ENCODE measurements at places on chromosomes 1 and 21.

- no peak for DNase-seq
Observed at GRCh38 chr1:54519709-54520108, 28.3 kb upstream of the ACOT11 start.

DNA sequence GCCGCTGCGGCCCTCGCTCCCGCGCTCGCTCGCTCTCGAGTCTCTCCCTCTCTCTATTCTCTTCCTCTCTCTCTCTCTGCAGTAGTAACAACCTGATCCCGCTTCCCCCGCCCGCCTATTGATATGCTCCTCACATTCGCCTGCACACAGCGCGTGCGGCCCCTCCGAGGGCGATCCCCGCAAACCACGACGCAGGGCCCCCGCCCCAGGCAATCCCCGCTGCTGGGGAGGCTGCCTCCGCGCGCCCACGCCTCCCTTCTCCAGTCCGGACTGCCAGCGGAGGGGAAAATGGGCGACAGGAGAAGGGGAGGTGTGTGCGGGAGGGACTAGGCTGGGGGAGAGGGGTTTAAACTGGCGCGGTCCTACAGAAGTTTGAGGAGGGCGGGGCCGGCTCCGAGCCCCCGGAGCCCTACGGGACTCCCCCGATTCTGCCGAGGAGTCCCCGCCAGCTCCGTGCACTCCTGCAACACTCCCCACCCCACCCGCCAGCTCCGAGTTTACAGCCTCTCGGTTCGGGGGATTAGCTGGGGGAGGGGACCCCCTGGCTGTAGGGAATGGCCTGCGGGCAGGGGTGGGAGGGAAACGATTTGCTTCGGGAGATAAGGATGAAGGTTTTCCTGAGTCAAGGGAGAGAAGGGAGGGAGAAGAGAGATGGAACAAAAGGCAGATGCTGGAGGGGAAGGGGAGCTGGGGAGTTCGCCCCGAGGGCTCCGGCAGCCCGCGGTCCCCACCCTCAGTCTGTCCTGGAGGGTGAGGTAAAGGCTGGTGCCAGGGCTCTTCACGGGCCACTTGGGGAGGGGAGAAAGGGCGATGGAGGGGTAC is 66.6 kb downstream of the SYT2 start:
- DNase-seq, result no peak

DNA sequence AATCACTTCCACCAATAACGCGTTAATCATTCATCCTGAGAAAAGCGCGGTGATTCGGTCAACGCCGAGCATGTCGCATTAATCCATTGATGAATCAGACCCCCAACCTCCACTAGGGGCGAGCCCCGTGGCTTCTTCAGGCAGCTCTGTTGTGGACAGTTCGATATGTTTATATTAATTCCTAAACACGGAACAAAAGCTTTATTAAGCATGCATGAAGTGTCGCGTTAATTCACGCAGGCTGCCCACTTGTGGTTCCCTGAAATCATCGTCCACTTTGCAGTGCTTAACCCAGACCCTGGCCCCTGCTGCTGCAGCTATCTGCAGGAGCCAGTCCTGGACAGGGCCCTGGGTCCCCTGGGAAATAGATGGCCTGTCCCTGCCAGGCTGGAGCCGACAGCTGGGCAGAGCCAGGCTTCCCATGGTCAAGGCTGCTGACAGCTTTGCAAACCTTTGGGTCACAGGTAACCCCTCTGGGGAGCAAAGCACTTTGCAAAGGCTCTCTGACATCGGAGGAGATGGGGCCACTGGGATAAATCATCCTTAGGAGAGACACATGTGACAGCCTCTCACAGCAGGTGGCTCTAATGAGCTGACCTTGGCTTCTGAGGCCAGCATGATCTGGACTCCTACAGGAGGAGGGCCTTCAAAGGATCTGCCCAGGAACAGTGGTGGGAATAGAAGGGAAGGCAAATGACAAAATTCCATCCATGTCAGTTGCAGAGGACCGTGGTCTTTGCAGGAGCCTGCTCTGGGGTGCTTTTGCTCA is 137.0 kb upstream of the AJAP1 start:
- DNase-seq, result no peak

DNA sequence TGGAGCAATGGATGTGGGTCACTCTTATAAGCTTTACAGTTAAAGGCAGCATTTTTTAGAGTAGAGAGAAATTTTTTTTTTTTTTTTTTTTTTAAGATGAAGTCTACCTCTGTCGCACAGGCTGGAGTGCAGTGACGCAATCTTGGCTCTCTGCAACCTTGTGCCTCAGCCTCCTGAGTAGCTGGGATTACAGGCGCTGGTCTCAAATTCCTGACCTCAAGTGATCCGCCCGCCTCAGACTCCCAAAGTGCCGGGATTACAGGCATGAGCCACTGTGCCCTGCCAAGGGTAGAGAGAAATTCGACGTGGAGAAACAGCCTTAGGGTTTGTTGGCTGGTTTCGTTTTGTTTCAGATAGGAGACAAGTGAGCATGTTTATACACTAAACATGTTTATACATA is 594.2 kb upstream of the ADAMTS5 start:
- DNase-seq, result no peak

DNA sequence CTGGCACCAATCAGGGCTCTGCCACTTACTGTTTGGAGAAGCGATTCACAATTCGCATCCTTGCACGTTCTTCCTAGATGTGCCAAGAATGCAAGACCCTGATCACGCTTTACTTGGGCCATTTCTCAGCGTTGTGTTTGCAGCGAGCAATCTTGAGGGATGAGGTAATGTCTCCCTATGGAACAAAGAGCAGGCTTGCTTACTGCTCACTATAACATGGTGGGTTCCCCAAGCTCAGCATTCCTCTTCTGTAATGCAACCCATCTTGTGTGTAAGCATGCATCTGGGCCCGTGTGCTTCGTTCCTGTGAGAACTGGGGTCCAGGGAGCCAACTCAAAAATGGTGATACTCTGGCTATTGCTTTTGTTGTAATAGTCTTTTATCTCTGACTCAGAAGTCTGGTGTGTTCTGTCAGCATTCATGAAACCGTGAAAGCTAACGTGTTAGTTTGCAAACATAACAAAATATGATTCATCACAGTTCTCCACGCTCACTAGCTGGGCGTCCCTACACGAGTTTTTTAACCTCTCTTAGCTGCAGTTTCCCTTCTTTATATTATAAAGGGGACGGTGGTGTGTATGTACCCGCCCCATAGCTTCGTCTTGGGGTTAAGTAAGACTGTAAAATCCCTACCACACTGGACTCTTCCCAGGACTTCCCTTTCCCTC is 33.3 kb downstream of the DNTTIP2 start:
- peak; percentile 28 for DNase-seq

GRCh38 chr1:109765896-109766615 is 2.3 kb upstream of the EPS8L3 start:
- DNase-seq, result no peak
